EL (cell line): ENCODE measurements at places on chromosomes 3 and 15.
A peak's percentile ranks its signal among the peaks of the same experiment; 100 is the strongest.

- no peak for DNase-seq
These were observed 35.3 kb downstream of the ABHD17C start for GRCh38 chr15:80730387-80730786.

- DNase-seq = no peak
These were observed 62.5 kb downstream of the FAM43A start for GRCh38 chr3:194748225-194748624.

- peak; percentile 82 for DNase-seq
These were observed 7.5 kb downstream of the TMEM40 start for GRCh38 chr3:12751571-12751970.

GRCh38 chr3:42701371-42702065, 1.1 kb downstream of the HHATL start:
- DNase-seq = peak; percentile 45

DNA sequence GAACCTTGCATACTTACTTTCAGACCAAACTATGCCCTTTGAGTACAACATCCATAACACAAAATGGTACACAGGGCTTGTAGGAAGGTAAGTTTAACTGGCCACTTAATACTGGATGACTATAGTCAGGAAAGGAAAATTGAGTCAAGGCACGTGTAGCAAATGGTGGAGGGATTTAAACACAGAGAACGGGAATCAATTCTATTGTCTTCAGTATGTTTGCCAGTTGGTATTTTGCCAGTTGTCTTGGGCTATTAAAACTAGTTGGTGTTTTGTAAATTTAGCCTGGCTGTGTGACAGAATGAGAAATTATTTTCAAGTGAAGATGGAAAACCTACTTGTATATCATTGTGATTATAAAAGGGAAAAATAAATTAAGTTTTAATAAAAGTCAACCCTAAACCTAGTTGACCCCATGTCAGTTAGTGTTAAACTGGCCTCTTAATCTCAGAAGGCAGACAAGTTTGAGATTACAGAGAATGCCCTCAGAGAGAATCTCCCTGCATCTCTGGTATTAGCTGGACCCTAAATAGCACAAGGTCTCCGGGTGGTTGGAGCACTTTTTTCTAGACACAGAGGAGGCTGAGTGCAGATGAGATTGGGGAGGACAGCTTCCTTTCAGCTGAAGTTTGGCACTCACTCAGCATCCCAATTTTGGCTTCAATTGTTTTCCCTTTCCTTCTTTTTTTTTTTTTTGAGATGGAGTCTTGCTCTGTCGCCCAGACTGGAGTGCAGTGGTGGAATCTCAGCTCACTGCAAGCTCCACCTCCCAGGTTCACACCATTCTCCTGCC, 91.2 kb downstream of the MB21D2 start:
- DNase-seq = no peak

DNA sequence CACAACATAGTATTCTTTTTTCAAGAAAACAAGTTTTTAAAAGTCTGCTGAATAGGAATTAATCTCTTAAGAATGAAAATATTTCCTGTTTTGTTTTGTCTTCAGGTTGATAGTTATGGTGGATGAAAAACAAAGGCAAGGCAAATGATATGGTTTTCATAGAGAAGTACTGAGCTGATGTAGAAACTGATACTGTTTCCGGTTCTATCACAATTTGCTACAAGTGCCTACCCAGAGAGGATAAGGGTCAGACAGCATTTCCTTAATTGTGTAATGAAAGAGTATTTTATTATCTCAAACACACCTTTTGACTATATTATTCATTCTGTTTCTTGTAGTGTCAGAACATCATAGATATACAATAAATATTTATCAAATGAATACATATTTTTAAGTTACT, 836.3 kb downstream of the SQOR start:
- no peak for DNase-seq

DNA sequence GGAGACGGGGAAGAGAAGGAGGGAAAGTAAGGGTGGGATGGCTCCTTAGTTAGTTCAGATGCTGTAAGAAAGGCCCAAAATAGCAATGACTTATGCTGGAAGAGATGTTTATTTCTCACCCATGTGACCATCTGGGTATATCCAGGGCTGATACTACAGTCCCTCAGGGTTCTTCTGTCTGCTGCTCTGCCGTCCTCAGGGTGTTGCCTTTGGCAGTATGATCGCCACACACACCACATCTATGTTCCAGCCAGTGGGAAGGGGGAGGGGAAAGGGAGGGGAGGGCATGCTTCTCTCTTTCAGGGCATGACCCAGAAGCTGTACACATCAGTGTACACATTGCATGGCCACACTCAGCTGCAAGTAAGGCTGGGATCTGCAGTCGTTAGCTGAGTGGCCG, 10.2 kb downstream of the CD276 start:
- DNase-seq = no peak

DNA sequence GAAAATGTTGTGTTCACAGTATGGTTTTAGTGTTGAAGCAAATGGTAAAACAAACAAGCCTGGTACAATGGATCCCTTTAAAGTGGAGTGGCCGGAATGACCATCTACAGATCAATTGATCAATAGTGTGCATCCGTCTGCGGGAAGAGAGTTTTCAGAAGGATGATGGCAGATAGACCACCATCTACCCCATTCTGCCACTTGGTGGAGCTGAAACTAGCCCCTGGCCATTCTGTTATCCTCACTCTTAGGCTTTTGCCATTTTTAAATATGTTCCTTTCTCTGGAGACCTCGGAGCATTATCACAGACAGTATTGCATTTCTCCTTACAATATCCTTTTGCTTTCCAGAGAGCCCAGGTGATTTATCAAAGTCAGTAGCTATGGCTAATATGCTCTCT, 258.9 kb upstream of the CFAP20DC start:
- no peak for DNase-seq

DNA sequence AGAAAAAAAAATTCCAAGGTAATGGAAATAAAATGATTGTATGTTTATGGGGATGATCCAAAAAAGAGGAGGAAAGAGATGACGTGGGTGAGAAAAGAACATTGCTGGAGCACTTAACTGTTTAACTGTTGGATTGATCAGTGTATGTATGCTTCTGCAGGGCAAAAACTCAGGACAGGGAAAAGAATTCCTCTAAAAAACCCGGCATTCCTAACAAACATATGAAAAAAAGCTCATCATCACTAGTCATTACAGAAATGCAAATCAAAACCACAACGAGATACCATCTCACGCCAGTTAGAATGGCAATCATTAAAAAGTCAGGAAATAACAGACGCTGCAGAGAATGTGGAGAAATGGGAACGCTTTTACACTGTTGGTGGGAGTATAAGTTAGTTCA, 1.6 kb upstream of the PHLDB2 start:
- no peak for DNase-seq

DNA sequence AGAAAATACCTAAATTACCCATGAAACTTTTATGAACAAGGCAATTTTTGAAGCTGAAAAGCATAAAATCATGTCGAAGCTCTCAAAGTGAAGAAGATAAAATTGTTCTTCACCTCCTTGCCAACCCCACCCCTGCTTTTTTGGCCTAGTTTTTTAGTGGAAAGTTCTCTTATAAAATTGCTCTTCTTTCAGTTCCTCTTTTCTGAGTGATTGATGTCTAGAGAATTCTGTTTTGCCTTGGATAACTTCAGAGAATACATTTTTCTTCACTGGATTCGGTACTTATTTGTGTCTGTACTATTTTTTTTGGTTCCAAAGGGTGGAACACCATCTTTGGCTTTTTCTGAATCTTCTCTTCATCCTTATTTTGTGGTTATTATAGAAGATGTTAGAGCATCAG, 25.0 kb upstream of the PYDC2 start:
- no peak for DNase-seq

GRCh38 chr3:4848176-4848825, 130.9 kb upstream of the BHLHE40 start:
- no peak for DNase-seq

DNA sequence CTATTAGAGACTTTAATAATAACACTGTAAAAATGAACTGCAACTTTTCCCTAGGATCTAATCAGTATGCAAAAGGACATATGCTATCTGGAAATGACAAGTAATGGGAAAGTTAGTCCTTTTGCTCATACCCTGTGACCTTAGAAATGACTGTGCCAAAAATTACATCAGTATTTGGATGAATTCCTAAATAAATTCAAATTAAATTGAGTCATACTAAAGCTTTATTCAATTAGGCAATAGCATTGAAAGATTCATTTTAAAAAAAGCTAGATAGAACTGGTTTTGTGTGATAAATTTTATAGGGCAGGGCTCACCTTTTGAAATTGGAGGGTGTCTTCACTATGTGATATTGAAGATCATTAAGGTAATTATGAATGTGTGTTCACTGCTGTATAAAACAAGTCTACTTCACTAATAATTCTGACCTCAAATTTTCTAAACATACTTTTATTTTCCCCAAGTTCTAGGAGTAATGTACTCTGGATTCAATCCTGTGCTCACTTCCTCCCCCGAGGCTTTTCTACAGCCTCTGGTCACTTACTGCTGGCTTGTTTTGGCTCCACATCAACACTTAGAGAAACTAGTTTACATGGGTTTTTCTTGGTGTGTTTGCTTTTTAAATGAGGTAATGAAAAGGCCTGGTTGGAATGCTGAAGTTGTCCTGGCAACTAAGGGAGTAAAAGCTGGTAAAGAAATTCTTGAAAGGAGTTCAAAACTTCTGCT, 44.4 kb upstream of the SPTSSB start:
- DNase-seq = peak; percentile 84

GRCh38 chr15:38623744-38624143, 59.1 kb upstream of the RASGRP1 start:
- no peak for DNase-seq

GRCh38 chr3:190322604-190323245, 479 bp upstream of the CLDN1 start:
- DNase-seq = no peak

DNA sequence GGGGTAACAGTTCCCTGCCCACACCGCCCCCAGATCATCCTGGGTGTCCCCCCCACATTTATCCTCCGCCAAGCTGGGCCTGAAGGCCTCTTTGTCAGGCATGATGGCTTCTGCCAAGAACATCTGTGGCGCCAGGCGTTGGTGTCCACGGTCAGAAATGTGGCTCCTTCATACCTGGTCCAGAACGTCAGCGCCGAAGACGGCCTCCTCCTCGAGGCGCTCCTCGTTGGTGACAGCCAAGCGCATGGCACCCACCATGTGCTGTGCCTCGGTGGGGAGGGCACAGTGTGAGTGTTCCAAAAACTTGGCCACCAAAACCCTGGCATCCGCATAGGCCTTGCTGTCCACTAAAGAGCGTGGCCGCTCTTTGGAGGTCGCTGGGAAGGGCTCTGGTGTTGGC, 146.5 kb downstream of the NSMCE3 start:
- DNase-seq = no peak

DNA sequence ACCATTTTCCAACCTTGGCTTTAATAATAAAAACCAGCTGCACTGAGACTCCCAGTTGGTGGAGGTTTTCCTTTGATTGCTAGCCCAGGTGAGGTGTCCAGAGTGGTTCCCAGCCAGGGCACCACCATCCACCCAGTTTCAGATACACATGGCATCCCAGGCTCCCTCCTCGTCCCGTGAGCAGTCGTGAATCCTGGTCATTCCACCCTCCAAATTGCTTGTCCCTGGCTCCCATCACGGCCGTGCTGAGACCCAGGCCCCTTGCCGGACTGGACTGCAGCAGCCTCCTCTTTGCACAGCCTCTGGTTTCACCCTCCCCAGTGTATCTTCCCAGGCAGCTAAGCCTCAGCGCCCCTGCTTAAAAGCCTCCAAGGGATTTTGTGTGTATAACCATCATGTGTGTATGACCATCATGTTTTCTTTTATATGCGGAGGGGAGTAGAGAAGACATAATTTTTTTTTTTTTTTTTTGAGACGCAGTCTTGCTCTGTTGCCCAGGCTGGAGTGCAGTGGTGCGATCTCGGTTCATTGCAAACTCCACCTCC, 106.3 kb downstream of the ETFA start:
- DNase-seq = no peak

DNA sequence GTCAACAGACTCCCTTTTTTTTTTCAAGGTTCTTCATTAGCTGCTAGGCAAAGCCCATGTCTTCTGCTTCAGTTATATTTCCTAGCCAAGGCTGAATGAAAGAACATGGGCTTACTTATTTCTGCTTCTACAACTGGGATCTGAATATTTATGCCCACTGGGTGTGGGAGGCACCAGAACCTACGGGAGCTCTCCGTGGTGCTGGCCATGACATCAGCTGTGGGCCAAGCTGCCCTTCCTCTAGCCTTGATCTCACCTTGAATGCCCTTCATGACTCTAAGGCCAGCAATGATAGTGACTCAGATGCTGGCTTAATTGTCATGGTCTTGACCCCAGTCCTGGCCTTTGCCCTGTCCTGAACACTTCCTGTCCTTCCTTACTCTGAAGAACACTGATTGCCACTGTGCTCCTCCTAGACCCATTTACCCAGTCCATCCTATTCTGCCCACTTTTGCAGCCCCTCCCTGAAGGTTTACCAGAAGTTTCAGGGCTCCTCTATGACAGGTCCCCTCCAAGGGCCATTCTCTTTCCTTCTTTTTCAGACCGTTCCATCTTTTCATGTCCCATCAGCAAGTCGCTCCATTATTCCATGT, 32.8 kb upstream of the PRR20G start:
- no peak for DNase-seq

DNA sequence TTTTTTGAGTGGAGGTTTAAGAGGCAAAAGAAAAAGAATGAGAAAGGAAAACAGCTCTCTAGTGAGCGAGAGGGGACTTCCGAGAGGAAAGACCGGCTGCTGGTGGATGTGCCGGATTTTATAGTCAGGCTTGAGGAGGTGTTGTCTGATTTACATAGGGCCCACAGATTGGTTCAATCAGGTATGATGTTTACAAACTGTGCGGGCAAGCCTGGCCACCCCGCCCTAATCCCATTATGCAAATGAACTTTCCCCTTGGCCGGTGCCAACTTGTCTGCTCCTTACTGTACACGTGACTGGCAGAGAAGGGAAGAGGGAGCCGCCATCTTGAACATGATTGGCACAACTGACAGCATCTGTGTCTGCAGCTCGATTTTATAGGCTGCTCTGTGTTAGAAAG, 44.7 kb downstream of the FAM43A start:
- DNase-seq = peak; percentile 21

DNA sequence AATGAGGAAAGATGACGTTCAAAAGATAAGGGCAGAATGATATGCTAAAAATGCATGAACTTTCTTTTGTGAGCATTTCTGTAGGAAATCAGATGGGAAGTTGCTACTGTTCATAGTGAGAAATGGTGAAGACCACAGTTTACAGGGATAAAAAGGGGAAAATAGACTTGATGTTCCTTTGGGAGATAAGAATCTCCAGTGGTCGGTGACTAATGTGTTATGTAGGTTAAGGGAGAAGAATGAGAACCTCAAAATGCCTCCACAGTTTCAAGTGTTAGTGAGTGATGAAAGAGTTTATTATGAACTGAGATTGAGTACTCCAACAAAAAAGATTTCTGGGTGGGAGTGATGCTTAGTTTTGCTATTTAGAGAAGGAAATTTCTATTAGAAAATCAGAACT, 247.2 kb downstream of the LSAMP start:
- DNase-seq = no peak
